ENCODE measurements at places on chromosomes 1 and 21.

DNA sequence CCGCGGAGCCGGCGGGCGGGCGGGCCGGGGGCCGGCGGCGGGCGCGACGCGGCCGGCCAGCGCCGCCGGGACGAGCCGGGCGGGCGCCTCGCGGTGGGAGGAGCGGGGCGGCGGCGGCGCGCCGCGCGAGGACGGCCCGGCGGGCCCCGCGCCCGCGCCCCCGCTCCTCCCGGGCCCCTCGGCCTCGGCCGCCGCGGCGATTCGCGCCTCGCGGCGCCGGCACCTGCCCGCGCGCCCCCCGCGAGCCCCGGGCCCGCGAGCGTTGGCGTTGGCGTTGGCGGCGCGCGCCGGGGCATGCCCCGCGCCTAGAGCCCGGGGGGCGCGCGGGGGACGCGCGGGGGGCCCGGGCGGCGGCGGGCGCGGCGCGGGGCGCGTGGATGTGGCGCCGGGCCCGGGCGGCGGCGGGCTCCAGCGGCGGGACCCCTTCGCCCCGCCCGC is at the start of gene SKI:
Gene SKI (plus strand): TSS at position 163 of the 438 bp plus-strand sequence. CDS start 448 bp downstream, outside the sequence.
- DNase-seq, result no peak

- no peak for DNase-seq
These were observed 15.4 kb downstream of the EFNA3 start for GRCh38 chr1:155093911-155094621.

DNA sequence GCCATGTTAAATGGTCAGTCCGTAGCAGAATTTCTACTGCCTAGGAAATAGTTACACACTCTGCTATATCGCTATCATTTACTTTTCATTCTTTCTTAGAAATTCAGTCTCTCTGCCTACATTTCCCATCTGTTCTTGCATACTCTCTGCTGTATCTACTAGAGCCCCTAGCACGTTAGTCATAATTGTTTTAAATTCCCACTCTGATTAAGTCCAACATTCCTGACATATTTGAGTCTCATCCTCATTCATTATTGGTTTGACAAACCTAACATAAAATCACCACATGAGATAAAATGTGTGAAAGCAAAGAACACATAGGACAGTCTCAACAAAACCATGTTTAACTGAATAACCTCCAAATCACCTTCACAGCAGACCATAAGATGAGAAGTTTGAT is 513.6 kb downstream of the PLPP3 start:
- DNase-seq, result no peak

- no peak for DNase-seq
These were observed 56.7 kb downstream of the DPT start for GRCh38 chr1:168672278-168672677.

DNA sequence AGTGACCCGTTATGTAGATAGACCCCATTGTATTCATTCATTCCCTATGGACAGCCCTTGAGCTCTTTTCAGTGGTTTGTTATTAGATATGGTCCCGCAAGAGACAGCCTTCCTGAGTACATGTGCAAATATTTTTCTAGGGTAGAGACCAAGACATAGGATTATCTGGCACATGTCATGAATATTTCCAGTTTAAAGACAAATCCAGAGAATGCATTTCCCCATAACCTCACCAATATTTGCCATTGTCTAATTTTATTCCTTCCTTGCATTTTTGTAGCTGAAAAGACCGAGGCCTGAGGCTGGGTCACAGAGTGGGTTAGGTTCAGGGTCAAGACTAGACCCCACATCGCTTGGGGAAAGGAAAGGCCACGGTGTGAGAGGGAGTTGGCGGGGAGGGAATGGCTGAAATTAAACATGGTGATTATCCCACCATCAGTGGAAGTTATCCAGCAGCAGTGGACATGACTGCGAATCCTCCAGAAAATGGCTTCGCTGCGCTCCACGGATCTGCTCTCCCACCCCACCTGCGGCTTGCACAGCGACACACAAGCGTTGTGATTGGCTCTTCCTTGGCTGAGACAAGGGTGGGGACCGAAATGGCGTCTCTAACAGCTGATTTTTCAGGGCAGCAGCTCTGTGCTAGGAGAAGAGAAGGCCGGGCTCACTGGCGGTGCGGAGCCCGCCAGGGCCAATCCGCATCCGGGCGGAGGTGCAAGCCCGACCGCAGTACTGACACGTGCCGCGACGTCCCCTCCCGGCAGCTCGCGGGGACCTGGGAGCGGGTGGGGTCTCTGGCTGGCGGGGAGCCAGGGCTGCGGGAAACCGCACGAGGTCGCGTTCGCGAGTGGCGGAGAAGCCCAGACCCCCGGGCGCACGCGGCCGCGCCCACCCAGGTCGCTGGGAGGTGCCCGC is 16.1 kb upstream of the STMN1 start:
- DNase-seq, result peak; percentile 16

DNA sequence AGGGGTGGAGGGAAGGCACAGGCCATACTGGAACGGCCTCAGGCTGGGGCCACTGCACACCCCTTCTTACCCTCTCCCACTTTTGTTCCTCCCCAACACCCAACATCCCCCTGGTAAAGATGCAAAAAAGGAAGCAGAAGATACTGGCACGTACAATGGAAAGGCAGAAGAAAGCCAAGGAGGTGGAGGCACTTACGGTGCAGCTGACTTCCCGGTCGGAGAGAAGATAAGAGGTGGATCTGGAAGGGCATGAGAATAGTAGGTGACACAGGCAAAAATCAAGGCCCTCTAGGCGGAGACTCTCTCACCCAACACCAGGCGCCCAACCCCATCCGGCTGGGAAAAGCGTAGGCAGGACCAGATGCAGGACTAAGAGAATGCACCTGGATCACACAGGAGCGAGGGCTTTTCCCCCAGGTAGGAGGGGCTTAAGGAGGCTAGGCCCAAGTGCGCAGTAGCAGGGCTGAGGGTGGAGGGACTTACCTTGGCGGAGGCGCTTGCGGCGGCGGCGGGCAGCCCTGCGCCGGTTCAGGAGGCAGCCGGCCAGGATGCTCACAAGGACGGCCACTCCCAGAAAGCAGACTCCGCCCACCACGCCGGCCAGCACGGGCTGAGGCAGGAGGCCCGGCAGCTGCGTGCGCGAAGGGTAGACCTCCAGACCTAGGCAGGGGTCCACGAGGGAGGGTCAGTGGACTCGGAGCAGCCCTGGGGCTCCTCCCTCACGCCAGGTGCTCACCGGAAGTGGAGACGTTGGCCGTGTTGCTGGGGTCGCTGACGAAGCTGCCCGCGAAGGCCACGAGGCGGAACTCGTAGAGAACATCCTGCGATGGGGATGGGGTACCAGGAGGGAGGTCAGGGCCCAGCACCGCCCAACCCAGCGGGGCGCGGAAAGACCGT is 4.1 kb upstream of the TAGLN2 start:
- no peak for DNase-seq
